ENCODE measurements at places on chromosomes 12 and 14. TPM values are rescaled to one million over a fixed set of nuclear protein-coding genes. Genes with fewer than 3 reads are reported as not detected.
A peak's percentile ranks its signal among the peaks of the same experiment; 100 is the strongest.

The MSRB3 gene
- total RNA-seq: 27.7 TPM

The SDR9C7 gene
- total RNA-seq: not detected

The SOAT2 gene
- total RNA-seq: not detected

The BHLHE41 gene
- total RNA-seq: 7.8 TPM

The AICDA gene
- total RNA-seq: not detected

GRCh38 chr12:21690704-21691368 is 33.2 kb upstream of the LDHB start:
- DNase-seq: no peak

GRCh38 chr14:50679674-50680073 is 11.6 kb upstream of the SAV1 start:
- no peak for DNase-seq

DNA sequence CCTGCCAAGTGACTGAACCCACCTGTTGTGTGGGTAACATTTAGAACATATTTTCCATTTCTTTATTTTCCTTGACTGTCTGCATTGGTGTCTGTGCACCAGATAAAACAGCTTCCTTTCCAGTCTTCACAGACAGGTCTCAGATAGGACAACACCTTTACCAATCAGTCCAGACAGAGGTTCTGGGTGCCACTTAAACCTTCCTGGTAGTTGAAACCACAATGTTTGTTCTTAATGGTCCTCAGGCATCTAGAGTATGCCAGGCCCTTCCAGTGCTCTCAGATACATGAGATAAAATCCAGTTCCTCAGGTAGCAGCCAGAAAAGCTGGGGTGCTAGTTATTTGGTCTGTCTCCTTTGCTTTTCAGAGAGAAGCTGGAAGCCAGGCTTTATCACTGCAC is 7.0 kb upstream of the CLEC2D start:
- no peak for DNase-seq

DNA sequence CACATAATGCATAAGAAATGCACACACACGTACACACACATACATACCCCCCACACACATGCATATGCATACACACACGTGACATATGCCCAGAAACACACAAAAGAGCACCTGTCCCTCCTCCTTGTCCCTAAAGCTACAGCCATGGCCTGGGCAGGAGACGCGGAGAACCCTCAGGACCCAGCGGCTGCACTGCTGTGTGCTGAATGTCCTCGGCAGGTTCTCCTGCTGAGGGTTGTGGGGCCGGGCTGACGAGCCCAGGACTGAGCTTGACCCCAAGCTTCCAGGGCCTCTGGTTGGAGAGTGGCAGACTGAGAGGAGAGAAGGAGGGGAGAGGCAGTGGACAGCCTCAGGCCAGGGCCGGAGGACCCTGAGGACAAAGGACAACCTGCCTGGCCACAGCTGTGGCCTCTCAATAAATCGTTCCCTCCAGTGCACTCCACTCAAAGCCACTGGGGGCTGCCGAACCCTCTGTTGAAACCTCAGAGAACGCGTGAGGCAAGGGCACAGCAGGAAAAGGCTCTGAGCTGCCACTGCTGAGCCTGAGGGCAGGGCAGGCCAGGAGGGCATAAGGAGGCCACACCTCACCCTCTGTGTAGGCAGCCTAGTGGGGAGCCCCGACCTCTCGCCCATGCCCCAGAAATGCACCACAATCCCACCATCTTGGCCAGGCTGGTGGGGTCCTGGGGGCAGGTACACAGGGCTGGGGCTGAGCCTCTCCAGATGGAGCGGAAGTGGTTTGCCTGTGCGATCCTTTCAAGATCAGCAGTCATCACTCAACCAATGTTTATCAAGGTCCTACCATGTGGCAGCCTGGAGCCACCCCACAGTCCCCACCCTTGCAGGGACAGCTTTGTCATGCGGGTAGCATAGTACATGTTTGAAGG is 3.1 kb downstream of the CACNA2D4 start:
- no peak for DNase-seq

- no peak for DNase-seq
Observed at GRCh38 chr12:125178222-125178621, 113.0 kb downstream of the AACS start.

DNA sequence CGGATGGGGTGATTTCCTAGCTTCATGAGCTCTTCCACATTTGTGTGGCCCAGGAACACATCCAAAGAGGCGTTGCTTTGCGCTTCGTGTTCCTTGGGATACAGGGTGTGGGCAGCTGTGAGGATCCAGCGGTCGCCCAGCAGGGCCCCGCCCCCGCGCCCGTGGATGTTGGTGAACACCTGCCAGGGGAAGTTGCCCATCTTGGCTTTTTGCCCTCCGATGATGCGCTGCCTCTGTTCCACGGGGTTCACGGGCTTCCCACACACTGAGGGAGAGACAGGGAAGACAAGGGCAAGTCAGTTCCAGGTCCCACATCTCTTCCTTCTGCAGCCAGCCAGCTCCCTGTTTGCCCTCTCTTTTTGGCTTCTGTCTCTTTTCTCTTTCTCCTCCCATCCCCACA is 11.2 kb downstream of the C1R start:
- no peak for DNase-seq

DNA sequence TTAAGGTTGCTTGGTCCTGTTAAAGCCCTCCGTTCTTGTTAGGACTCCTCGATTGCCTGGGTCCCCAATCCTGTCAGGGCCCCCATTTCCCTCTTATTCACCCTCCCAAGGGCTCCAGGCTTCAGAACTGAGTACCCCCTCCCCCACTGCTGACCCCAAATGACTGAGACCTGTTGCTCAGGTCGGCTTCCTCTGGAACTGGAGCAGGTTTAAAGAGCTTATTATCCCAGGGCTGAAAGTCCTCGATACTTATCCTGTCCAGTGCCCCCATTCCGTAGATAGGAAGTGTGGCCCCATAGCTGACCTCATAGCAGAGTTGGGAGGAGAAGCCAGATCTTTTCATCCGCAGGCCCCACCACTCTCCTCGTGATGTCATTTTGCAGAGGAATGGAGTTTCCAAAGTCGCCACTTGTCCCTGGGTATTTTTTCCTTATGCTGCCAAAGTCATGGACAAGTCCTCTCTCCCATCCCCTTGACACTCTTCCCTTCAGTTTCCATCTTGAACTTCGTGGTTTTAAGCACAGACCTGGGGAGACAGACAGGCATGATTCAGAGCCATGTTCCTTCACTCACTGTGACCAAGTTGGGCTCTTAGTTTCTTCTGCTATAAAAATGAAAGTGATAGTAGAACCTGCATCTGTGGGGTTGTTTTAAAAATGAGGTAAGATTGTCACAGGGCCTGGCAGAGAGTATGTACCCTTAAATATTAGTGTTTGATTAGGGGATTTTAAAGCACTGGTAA is 1.2 kb downstream of the USP30 start:
- DNase-seq: peak; percentile 10

DNA sequence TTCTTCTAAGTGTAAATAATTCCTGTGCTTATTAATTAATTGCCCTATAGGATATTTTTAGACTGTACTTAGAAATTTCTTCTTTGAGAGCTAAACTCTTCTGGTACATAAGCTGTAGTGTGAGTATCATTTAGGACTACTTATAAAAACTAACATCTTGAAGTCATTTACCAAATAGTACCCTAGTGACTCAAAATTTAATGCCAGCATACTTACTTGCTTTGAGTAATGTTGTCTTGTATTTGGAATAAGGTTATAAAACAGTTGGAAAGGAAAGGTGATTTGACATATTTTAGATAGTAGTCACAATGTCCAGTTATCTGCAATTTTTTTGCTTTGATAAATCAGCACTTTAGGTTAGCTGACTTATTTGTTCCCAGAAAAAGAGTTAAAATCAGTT is 39.1 kb downstream of the SPATA7 start:
- peak; percentile 1 for DNase-seq

- DNase-seq: no peak
Observed at GRCh38 chr12:94374124-94374523, 85.5 kb downstream of the CEP83 start.

- no peak for DNase-seq
Observed at GRCh38 chr12:49279706-49280159, 14.9 kb downstream of the TUBA1C start.

DNA sequence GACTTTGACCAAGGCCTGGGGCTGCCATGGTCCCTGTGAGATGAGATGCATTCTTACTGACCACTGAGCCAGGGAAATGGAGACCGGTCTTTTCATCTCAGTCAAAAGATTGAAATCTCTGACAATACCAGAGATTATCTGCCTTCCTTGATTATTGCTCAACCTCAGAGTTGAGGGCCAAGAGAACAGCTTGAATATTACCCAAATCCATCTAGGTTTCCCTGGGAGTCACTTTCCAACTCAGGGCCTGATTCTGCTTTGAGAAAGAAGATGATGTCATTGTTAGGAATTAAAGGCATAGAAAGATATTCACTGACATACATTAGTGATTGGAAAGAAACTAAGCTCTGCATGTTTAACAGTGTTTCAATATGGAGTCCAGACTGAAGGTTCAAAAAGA is 515.9 kb upstream of the TBX3 start:
- DNase-seq: peak; percentile 73

DNA sequence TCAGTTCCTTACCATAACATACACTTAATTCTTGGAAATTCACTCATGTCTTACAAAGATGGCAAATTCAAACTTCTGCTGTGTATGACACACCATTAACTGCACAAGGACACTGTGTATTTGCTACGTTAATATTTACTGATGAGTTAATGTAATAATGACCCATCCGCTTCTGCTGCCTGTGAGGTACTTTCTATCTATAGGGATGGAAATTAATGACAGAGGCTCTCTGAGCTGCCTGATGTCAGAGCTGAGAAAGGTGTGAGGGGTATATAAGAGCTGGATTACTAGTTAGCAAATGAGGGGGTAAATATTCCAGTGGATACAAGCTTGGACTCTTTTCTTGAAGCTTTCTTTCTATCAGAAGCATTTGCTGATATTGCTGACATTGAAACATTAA is at the start of gene IAPP:
IAPP (plus strand) TSS at position 301 of the 400 bp plus-strand sequence. CDS start 450 bp downstream, outside the sequence.
- DNase-seq: no peak

DNA sequence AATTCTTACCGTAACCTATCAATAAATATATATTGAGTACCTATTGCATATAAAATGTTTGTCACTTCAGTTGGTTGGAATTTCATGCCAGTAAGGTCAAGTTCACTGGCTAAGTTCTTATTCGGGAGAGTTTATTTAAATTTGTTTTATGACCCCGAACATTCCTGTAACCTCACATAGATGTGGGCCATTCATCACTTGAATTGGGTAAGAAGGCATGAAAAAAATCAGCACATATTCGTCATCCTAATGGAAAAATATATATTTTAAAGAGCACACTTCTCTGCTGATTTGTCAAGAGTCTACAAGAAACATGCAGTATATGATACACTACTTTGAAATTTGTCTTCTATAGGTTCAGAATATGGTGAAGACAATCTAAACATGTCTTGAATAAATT is 263.4 kb downstream of the CCDC91 start:
- DNase-seq: no peak

- DNase-seq: peak; percentile 80
Observed at GRCh38 chr12:53659011-53659551, 16.8 kb downstream of the ATP5MC2 start.

DNA sequence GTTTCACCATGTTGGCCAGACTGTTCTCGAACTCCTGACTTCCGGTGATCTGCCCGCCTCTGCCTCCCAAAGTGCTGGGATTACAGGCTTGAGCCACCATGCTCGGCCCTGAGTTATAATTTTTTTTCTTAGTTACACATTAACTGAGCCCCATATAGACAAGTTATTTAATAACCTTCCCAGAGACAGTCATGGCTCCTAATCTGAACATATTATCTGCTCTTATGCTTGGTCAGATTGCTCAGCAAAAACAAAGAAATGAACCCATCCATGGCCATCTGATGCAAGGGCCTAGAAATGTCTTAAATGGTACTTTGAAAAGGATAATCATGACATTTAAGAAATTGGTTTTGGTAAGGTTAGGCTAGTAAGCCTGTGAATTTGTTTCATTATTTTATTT is 13.0 kb downstream of the SAMD15 start:
- no peak for DNase-seq

GRCh38 chr12:89474615-89475014 is 50.0 kb downstream of the GALNT4 start:
- DNase-seq: no peak

DNA sequence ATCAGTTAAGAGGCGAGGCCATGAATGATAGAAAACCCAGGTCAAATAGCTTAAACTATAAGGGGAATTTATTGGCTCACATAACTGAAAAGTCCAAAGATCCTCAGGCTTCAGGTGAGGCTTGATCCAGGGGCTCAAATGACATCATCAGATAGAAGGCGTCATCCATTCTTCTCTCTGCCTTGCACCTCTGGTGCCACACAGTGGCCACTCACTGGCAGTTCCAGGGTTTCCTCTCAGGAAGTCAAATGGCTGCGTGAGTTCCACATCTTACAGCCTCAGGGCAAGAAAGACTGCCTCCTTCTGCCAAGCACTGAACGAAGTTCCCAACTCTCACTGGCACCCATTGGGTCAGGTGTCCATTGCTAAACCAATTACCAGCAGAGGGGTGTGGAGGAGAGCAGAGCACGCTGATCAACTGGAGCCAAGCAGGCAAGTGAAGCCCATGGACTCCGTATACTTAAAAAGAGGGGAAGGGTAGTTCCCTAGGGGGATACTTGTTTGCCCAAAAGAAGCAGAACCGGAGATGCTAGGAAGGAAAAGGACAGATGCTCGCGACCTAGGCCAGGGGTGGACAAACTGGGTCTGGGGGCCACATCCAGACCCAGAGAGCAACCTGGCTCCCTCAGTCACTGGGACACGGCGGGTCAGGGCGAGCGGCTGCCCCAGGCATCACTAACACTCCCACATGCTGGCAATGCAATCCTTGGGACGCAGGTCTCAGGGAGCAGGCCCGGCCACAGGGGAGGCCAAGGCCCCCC is 69.3 kb downstream of the SERPINA3 start:
- peak; percentile 57 for DNase-seq

GRCh38 chr12:51591016-51591901 is at the start of gene SCN8A:
Gene SCN8A (plus strand): TSS chr12:51591233. CDS start chr12:51662818, 71,585 bp downstream.
- peak; percentile 17 for DNase-seq
